Umbilical cord (tissue), 2 donors: ENCODE measurements at places on chromosomes 6 and 20.

DNA sequence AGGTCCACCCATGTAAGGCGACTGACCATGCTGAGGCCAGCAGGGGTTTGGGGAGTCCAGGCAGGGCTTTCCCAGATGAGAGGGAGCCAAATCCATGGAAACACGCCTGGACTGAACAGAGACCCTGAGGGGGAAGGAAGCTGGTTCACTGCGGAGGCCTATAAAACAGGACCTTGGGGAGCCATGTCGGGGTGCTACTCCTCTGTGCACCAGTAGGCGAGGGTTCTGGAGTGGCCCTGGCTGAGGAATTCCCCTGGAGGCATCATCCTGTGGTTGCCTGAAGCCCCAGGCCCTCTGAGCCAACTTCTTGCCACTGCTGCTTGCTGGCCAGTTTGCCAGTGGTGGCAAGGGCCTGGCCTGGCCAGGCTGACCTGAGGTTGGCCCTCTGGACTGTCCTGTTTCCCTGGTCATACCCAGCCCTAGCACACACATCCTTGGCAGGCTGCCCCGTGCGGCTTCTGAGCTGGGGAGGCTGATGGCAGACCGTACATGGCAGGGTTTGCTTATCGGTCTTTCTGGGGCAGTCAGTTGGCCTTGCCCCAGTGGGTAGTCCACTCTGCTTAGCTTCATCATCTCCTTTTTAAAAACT is 2.2 kb upstream of the LRRN4 start:
- DNase-seq = no peak

- no peak for DNase-seq
Measured at GRCh38 chr6:54878718-54879117, 32.1 kb downstream of the FAM83B start.

DNA sequence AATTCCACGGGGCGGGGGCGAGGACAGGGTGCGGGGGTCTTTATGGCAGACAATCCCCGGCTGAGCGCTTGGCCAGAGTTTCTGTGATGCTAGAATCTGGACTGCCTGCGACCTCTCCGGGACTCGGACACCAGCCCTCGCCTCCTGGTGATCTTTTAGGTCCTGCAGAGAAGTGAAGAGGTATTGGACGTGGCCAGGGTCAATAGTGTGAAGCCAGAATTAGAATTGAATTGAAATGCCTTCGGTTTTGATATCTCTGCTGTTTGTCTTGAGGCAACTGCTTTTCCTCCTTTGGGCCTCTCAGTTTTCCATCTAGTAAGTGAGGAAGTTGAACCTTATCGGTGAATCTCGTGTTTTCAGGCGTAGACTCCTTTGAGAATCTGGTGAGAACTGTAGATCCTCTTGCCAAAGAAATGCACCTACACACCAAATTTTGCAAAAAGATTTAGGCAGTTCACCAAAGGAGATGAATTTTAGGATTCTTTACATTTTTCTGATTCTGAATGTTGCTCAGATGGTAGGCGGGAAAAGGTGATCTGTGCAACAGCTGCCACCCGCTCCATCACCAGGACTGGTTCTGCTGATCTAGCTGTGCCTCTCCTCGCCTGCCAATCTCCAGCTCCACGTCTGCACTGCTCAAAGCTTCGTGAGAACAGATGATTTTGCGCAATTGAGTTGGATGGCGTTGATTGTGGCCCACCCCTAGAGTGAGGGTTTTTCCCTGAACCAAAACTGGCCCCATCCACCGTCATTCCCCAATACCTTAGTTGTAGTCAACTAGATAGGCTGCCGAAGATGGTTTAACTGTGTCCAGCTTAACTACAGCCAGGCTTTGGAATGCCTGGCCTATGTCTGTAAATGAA is 837 bp upstream of the OSER1 start:
- DNase-seq = peak; percentile 43

DNA sequence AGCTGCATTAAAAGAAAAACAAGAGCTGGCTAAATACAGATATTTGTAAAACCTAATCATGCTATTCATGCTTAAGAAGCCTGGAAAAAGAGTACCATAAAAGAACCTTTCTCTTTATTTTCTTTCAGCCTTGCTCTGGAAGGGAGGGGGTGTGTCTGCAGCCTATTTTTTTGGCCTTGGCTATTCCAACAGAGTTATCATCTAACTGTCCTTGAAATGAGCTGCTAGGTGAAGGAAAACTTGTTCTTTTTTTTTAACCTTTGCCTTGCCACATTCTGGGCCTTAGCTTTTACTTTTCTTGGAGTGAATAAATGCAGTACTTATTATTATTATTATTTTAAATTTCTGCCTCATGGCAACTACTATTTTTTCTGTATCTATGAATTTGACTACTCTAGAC is 224.9 kb upstream of the SYNCRIP start:
- peak; percentile 5 for DNase-seq

GRCh38 chr6:144349690-144350527 is 64.8 kb downstream of the UTRN start:
- peak; percentile 42 for DNase-seq
